Activated CD4-positive, alpha-beta T cell treated with anti-CD3 and anti-CD28 coated beads, Interleukin-2, amount 50 U/mL, for 1 hour (primary cell): ENCODE measurements at places on chromosomes 13 and 19.

DNA sequence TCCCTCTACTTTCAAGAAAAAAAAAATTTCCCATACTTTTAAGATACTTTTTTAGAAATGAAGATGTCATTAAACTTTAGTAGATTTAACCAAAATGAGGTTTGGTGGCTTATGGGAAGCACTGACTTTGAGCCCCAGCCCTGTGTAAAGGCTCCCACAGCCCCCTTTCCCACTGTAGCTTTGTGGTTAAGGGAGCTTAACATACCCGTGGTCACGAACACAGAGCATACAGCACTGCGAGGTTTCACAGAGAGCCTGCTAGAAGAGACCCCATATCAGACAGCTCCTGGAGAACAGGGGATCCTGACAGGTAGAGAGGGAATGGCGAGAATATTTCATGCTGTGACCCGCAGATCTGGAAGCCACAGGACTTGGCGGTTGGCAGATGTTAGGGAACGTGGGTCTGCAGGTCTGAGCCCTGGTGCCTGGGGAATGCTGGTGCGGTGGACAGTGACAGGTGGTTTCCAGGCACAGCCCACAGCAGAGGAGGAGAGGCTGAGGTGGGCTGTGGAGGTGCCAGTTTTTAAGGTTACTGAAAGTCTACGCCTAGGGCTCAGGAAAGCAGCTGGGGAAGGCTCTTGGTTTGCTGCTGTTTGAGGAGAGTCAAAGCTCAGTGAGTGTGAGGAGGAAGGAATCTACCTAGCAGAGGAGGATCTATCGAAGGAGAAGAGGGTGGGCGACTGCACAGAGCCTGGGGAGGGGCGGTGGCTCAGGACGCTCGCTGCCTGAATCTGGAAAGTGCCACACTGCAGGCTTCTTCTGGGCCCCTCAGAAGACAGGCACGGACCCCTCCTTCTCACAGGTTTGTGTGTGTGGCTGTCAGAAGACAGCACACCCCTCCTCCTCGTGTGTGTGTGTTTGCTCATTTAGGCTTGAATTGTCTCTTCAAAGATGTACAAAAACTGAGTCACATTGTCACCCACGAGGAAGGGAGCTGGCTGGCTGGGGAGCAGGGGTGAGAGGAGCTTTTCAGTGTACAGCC lies 49.9 kb downstream of the SLC7A9 start:
- no peak for DNase-seq

- DNase-seq, result no peak
Observed at GRCh38 chr19:13054626-13055212, 47.9 kb downstream of the LYL1 start.

DNA sequence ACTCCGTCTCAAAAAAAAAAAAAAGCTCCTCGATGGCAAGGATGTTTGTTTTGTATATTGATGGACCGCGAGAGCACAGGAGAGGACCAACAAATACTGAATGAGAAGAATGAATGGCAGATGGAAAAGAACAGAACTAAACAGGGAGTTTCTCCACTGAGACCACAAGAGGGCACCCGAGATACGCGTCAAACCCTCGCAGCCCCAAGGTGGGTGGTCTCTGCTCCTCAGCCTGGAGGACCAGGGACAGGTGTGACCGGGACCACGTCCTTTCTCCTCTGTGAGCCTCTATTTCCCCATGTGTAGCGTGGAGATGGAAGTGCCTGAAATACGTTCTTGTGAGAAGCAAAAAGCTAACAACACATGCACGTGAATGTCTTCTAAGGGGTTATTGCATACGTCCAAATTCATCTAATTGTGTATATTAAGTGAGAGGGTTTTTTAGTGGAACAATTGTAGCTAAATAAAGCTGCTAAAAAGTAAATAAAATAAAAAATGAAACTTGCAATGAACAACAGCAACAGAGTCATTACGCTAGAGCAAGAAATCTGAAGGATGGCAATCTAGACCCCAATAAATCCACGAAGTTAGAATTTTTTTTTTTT lies 8.3 kb upstream of the CDC42EP5 start:
- DNase-seq, result no peak

- no peak for DNase-seq
Observed at GRCh38 chr13:99666146-99666805, 165.0 kb downstream of the TM9SF2 start.

GRCh38 chr13:81487151-81487550 lies 1146.2 kb upstream of the SPRY2 start:
- DNase-seq, result no peak

DNA sequence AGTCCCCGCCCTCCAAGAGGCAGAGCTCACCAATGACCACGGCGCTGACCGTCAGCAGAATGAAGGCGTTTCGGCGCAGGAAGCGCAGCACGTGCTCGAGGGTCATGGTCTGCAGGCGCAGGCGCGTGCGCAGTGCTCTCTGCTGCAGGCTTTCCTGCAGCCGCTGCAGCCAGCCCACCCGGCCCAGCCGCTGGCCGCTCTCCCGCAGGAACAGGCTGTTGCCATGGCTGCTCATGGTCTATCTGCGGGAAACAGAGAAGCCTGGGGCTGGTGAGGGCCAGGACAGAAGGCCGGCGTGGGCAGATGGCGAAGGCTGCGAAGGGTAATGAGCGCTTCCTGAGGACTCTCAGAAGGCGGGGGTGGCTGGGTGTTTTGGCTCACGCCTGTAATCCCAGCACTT lies 7.0 kb downstream of the SLC1A6 start:
- no peak for DNase-seq

GRCh38 chr19:42152910-42153671 lies 20.8 kb upstream of the POU2F2 start:
- DNase-seq, result no peak

- no peak for DNase-seq
Observed at GRCh38 chr19:14544977-14545715, 15.8 kb downstream of the TECR start.

GRCh38 chr13:76976490-76976889 lies 15.4 kb upstream of the CLN5 start:
- DNase-seq, result no peak

DNA sequence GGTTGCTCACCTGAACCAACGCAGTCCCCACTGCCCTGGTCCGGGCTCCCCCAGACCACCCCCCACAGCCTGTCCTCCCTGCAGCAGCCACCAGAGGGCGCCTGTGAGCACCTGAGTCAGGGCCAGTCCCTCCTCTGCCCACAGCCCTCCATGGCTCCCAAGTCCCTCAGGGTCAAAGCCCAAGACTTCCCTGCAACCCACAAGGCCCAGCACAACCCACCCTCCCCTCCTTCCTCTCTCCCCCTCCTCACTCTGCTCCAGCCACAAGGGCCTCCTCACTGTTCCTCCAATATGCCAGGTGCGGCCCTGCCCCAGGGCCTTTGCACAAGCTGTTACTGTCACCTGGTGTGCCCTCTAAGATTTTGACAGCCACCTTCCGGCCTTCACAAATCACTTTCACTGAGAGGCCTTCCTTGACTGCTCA lies 10.9 kb downstream of the GNA15 start:
- peak; percentile 68 for DNase-seq

DNA sequence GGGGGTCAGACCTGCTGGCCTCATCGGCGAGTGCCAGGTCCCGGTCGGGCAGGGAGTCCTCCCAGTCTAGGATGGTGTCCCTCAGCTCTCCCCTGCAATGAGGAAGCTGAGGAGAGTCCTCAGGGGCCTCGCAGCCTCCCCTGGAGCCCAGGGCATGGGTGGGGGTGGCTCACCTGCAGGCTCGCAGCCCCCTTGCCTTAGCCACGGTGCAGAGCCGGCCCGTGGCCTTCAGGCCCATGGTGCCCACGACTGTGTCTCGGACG lies 6.8 kb downstream of the SIRT6 start:
- DNase-seq, result no peak

GRCh38 chr13:64725492-64725891 lies 2504.6 kb downstream of the PCDH9 start:
- DNase-seq, result no peak

DNA sequence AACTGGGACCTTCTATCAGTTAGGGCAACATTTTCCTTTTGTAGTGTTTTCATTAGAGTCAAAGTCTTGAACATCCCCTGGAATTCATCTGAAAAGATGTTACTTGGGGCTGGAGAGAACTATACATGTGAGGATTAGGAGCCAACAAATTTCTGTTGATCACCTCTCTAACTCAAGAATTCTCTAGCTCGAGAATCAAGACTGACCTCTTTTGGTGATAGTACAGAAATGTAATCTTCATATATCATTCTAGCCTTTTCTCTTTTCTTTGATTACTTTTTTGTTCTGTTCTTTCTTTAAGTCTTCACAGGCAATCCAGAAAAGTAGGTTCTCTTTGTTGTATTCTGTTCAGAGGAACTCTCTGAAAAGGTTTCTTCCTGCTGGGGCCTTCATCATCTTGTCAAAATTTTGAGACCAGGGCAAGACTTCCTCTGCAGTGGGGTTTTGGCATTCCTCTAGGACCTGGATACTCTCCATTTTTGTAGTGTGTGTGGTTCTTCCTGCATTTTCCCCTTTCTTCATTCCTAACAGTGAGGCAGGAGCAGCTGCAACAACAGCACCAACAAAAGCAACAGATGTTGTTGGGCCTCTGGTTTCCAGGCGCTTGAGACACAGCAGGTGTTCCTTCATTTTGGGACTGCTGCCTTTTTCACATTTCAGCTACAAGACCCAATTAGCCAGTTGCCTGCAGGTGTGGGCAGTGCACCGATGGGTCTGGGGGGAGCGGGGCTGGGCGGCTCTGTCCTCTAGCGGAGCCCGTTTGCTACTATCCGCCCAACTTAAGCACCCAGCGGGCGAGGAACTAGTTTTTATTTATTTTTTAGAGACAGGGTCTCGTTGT lies 26.2 kb downstream of the ELF1 start:
- DNase-seq, result no peak

DNA sequence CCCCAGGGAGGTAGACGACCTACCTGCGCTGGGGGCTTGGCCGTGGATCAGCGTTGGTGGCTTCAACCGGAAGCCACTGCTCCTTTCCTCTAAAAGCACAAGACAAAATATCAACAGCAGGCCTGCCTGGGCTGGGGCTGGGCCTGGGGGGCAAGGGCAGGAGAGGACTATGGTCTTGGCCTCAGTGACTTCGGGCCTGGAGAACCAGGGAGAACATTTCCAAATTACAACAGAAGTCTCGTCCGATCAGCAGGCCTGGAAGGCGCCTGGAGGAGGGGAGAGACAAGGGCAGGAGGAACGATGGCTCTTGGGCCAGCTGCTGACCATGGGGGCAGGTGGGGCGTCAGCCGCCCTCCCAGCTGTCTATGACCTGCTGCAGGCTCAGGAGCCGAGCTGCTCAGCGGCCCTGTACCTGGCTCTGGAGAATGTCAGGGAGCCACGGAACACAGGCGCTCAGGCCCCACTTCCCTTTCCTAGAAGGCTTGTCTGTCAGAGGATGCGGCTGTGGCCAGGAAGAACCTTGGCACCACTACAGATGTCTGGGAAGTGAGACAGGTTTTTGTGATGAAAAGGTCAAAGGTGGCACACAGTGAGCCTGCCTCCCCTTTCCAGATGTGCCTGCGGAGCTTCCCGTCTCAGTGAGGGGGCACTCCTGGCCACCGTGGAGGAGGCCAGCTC lies 19.5 kb downstream of the CAPS start:
- DNase-seq, result no peak

DNA sequence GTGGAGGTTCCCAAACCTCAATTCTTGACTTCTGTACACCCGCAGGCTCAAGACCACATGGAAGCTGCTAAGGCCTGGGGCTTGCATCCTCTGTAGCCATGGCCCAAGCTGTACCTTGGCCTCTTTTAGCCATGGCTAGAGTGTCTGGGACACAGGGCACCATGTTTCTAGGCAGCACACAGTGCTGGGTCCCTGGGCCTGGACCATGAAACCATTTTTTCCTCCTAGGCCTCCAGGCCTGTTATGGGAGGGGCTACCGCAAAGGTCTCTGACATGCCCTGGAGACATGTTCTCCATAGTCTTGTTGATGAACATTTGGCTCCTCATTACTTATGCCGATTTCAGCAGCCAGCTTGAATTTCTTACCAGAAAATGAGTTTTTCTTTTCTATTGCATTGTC lies 701.4 kb downstream of the FGF9 start:
- DNase-seq, result no peak

DNA sequence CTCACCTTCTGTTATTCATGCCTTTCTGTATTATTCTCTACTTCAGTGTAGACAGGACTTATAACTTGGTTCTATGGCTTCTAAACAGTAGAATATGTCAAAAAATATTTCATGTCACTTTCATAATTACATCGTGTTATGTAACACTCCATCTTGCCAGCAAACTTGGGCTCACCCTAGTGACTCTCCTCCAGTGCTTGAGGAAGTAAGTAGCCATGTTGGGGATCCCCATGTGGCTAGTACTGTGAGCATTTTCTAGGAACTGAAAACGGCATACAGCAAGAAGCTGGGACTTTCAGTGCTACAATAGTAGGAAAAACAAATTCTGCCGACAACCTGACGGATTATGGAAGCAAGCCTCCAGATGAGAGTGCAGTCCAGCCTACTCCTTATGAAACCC lies 495.6 kb downstream of the SLITRK6 start:
- no peak for DNase-seq

DNA sequence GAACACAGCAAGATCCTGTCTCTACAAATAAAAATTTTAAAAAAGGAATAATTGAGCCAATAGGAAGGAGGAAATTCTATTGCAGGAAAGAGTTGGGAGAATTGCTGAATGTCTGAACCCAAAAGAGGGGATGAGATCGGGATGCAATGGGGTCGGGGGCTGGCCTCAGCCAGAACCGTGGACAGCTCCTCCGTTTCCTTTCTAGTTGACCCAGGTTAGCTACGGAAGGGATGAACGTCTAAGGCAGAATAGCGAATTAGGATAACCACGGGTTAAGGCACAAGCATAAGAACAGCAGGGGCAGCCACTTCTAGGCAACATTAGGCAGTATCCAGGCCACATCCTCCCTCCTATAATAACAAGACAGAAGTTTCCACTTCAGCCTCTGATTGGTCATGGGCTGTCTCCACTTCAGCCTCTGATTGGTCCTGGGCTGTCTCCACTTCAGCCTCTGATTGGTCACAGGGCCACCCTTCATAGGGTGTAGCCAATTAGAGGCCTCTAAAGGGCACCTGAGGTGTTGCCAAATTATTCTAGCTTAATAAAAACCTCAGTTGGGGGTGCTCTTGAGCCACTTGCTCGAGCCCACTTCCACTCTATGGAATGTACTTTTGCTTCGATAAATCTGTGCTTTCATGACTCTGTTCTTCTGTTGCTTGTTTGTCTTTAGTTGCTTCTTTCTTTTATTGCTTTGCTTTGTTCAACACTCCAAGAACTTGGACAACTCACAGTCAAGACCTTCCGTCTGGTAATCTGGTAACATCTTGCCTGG lies 24.9 kb upstream of the TPM4 start:
- peak; percentile 20 for DNase-seq

DNA sequence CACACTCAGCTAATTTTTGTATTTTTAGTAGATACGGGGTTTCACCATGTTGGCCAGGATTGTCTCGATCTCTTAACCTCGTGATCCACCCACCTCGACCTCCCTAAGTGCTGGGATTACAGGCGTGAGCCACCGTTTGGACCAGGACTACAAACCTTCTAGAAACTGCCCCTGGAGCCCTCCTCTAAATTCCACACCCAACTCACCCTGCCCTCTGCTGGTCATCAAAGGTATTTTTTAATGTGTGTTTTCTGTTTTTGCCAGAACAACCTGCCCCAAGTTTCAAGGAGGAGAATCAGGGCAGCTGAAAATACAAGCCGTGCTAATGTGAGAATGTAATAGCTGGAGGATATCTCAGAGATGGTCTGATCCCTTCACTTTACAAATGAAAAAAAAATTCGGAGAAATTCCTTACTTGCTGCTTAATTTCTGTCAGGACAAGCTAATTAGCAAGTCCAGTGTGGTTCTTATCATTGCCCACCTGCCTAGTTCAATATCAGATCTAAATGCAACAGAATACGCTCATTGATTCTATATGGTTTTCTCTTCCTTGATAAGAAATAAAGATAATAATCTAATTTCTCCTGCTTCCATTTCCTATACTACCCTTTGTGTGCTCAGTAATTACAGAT lies 4.1 kb downstream of the ATP8A2 start:
- DNase-seq, result peak; percentile 11

GRCh38 chr19:30070198-30070967 lies 128.3 kb downstream of the URI1 start:
- DNase-seq, result no peak
